ENCODE measurements at places on chromosomes 2 and 18.

GRCh38 chr2:208531361-208531760 is 124.8 kb downstream of the PTH2R start:
- DNase-seq = no peak

GRCh38 chr2:88967844-88968243 is 276.4 kb downstream of the RPIA start:
- no peak for DNase-seq

DNA sequence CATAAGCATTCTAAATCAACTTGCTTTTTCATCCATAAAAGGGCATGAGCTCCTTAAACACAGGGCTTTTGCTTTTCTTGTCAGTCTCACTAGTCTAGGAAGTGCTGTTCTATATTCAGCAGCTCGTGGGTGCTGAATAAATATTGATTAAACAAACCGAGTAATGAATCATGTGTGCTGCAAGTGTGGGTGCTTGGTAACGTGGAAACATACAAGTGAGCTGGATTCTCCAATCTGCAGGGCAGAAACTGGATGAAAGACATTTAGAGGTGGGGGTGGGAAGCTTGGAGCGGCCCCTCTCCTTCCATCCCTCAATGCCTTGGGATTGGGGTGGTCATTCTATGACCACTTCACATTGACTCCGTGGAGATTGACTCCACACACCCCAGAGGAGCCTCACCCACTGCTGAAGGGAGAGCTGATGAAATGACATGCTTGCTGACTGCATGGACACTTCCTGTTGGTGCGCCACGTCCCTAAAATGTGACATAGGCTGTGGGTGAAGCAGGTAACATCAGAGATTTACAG is 114.6 kb downstream of the DOCK10 start:
- no peak for DNase-seq

GRCh38 chr2:58156780-58157179 is 84.3 kb downstream of the FANCL start:
- no peak for DNase-seq

DNA sequence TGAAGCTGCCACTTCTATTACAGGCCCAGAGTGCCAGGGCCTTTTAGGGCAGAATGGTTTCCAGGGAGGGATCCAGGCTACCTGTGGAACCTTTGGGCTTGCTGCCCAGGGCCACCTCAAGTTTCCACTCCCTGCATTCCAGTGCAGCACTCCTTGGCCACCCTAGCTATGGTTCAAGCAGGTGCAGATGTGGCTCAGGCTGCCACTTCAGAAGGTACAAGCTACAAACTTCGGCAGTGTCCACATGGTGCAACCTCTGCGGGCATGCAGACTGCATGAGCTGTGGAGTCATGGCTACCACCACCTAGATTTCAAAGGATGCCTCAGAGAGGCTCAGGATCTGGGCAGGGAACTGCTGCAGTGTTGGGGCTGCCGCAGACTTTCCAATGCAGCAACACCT is 248.1 kb upstream of the UBE2E3 start:
- no peak for DNase-seq

- DNase-seq = no peak
Measured at GRCh38 chr2:167890739-167891138, 356.7 kb downstream of the STK39 start.

DNA sequence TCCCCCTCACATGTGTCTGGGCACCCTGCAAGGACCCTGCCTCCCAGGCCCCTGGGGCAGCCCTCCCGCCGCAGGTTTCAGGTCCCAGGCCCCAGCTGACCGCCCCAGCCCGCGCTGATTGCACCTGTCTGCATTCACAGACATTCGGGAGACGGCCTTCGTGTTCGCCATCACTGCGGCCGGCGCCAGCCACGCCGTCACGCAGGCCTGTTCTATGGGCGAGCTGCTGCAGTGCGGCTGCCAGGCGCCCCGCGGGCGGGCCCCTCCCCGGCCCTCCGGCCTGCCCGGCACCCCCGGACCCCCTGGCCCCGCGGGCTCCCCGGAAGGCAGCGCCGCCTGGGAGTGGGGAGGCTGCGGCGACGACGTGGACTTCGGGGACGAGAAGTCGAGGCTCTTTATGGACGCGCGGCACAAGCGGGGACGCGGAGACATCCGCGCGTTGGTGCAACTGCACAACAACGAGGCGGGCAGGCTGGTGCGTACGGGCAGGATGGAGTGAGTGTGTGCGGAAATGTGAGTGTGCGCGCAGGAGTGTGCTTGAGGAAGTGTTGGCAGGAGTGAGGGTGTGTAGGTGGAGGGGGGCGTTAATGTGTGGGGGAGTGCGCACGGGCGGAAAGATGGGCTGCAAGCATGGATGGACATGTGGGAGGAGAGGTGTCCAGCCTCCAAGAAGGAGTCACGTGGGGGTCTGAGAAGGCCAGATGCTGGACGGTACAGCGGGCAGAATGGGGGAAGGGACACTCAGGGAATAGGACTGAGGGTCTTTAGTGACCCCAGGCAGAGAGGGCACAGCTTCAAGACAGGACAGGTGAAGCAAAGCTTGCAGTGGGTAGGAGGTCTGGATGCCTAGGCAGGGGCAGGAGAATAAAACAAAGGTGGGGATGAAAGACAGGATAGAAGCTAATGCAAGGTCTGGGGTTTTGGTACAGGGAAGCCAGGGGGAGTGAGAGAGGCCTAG is 9.0 kb upstream of the WNT10A start:
- DNase-seq = no peak

- no peak for DNase-seq
Measured at GRCh38 chr2:124248386-124248785, 223.3 kb downstream of the CNTNAP5 start.

DNA sequence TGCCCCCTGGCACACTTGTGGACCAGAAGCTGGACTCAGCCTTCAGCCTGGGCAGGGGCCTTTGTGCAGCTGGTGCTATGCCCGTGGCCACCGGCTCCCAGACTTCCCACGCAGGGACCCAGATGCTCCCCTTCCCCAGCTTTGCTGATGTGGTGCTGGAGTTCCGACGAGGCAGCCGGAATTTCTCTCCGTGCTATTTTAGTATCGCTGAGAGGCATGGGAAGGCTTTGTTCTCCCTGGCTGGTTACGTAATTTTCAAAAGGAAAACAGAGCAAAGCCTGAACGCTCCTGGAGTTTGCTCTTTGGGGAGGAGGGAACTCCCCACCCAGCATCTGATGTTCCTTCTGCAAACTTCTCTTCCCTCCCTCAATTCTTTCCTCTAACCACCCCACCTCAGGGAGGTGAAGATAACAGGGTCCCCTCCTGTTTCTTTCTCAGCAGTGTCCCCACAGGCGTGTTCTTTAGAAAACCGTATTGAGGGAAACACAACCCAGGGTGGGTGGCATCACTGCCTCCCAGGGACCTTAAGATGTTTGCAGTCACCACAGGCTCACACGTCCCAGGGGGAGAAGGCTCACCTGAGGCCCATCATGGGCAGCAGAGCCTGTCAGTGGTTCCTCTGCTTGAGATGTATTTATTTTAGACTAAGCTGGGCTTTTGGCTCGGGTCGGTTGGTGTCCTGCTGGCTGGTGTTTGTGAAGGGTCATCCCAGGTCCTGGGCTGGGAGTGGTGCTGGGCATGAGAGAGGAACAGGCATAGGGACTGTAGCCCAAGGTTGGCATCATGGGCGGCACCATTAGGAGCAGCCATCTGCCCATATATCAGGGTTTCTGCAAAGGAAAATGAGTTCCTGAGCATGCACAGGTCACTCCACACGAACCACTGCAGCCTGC is 95.0 kb downstream of the MAPK4 start:
- DNase-seq = no peak

DNA sequence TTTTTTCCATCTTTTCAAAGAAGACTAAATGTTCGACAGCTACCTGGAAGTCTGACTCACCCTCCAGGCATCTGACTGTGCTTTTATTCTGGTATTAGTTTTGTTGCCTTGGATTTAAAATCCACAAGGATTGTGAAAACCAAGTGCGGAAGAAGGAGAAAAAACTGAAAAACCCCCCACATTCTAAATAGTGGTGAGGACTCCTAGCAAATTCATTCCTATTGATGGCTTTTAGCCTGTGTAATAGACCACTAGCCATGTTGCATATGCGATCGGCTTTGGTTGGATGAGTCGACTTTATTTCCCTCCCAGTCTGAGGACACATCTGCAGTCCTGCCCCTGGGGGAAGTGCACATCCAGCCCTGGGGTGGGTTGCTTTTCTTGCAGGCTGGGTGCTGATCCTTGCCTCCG is 16.9 kb downstream of the LDLRAD4 start:
- no peak for DNase-seq

DNA sequence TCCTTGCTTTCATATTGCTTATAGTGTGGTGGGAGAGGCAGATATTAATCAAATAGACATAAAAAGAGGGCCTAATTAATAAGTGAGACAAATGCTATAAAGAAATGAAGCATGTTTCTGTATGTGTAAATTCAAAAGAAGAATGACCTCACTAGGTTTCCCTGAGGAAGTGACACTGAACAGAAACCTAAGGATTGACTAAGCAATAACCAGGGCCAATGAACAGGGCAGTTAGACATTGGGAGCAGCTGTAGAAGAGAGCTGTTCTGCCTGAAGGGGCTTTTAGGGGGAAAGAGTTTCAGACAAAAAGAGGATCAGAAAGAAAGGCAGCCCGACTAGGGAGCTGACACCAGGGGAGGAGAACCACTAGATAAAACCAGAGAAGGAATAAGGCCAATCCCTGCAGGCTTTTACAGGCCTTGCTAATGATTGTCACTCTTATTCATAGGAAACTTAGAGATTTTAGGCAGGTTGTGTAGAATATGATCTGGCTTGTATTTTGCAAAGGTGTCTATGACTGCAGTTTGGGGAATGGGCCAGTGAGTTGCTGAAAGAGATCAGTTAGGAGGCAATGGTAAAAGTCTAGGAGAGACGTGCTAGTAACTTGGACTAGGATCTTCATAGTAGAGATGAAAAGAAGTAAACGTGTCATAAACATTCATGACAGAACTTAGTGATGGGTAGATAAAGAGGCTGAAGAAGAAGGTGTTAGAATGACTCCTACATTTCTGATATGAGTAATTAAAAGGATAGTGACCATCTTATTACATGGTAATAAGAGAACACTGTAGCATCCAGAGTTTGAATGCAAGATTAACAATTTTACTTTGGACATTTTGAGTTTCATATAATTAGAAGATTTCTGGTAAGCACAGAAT is 26.8 kb upstream of the NABP1 start:
- peak; percentile 45 for DNase-seq

- DNase-seq = no peak
Measured at GRCh38 chr2:112174383-112174782, 36.2 kb downstream of the FBLN7 start.

DNA sequence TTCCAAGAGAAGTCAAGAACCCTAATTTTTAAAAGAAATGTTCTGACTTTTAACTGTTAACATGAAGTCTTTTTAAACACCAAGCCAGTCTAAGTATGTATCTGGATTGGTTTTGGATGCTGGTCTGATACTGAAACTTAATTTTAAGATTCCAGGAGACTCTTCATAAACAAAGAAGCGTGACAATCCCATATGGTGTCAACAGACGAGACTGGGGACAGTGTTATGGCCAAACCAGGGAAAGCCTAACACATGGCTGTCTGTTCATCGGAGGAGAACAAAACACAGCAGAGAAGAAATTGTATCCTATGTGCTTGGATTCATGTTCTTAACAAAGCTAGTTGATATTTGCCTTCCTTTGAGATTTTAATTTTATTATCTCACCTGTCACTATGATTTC is 80.5 kb upstream of the UPP2 start:
- no peak for DNase-seq

- no peak for DNase-seq
Measured at GRCh38 chr2:112849956-112850355, 13.4 kb upstream of the IL1B start.

GRCh38 chr2:168180483-168180882 is 66.9 kb downstream of the STK39 start:
- no peak for DNase-seq

- no peak for DNase-seq
Measured at GRCh38 chr2:238920053-238920452, 72.2 kb downstream of the TWIST2 start.

DNA sequence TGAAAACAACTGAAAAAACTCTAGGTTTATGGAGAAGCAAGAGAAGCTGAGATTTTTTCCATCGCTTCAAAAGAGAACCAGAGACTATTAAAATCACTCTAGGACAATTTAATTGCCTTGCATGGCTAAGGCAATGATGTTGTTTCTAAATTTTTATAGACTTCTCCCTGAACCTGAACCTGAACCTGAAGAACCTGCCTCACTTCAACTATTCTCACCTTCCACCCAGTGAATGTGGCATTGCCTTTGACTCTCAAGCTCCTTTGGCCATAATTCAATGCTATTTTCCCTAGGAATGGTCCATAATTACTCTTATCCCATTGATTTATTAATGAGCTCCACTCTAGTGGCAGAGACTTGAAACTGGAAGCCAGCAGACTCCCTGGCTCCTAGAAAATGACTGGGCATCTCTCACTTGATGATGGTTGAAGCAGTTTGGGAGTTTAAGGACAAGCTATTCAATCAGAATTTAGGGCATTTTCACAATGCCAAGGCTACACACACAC is 303.8 kb upstream of the UBE2E3 start:
- DNase-seq = no peak

GRCh38 chr2:228878138-228878537 is 392.9 kb downstream of the PID1 start:
- DNase-seq = no peak
